Hypothalamus (tissue), 51 donors: ENCODE measurements at places on chromosomes 5 and 9.

DNA sequence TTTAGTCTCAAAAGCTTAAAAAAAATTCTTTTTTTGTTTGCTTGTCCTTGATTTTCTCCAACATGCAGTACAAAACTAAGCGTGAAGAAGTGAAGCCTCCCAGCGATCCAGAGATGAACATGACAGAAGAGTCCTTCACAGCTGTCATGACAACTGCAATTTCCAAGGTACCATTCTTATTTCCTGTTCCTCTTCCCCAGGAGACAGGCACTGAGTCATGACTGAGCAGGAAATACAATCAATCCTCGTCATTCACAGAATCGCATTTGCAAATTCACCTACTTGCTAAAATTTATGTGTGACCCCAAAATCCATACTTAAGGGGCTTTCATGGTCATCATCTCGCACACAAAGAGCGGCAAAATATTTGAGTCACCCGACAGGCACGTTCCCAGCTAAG lies 77.3 kb downstream of the SLC1A1 start:
- DNase-seq: no peak

- DNase-seq: no peak
Observed at GRCh38 chr5:60856066-60856465, 12.0 kb upstream of the ELOVL7 start.

DNA sequence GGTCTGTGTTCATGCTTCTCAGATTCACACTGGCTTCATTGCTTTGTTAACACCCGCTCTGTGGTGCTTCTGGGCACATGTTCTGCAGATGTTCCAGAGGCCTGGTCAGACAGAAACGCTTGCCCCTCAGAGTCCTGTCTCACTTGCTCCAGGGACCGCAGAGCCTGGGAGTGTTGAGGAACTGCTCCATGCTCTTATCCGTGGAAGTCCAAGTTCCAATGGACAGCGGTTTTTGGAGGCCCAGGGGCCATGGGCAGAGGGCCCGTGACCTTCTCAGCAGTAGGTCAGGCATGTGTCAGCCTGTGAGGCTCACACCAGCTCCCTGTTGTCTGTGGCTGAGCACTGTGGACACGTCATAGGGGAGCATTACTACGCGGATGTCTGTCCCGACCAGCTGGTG lies 364.7 kb upstream of the IRX1 start:
- DNase-seq: no peak

GRCh38 chr9:28801144-28801799 lies 1228.0 kb upstream of the C9orf72 start:
- no peak for DNase-seq

- no peak for DNase-seq
Observed at GRCh38 chr5:82719368-82719767, 357.8 kb downstream of the TMEM167A start.

GRCh38 chr9:83188277-83188676 lies 125.3 kb upstream of the RASEF start:
- DNase-seq: no peak

DNA sequence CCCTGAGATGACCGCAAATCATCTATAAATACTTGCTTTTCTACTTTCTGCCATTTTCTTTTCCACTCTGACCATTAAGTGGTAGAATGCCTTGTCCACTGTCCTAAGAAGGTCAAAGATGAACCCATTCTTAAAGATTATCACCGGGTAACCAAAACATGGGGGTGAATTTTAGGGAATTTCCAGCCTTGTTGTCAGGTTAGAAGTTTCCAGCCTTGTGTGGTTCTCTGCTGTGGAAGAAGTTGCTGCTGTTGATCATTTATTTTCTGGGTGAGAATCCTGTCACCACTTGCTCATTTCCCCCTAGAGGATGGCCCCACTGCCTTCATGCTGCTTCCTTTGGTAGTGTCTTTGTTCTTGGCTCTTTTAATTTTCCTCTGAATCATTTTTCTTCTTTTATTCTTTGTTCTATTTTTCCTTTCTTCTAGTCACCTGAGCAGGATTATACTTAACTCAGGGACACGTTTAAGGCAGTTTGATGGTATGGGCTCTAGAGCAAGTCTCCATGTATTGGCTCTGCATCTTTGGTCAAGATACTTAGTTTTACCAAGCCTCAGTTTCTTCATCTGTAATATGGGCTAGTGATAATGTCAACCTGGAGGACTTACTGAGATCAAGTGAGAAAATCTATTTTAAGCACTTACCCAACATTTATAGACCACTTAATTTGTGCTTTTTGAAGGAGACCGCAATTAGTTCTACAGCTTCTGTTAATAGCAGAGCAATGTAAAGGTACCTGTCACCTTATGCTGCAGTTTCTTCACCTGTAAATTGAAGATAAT lies 266.2 kb downstream of the ARHGAP26 start:
- no peak for DNase-seq

DNA sequence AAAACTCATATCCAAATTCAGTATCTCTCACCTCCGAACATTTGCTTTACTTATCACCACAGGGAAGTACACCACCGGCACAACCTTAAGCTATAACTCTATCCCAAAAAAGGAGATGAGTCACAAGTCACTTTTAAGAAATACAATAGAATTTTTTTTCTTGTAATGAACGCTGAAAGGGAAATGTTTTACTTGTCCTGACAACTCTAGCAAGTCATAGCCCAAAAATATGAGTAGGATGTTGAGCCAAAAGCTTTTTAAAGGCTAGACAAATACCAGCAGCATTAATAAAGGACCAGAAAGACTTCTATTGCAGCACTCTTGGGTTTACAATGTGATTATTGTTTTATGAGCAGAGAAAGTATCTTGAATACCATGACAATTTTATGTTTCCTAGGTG lies 147.3 kb upstream of the FST start:
- no peak for DNase-seq

DNA sequence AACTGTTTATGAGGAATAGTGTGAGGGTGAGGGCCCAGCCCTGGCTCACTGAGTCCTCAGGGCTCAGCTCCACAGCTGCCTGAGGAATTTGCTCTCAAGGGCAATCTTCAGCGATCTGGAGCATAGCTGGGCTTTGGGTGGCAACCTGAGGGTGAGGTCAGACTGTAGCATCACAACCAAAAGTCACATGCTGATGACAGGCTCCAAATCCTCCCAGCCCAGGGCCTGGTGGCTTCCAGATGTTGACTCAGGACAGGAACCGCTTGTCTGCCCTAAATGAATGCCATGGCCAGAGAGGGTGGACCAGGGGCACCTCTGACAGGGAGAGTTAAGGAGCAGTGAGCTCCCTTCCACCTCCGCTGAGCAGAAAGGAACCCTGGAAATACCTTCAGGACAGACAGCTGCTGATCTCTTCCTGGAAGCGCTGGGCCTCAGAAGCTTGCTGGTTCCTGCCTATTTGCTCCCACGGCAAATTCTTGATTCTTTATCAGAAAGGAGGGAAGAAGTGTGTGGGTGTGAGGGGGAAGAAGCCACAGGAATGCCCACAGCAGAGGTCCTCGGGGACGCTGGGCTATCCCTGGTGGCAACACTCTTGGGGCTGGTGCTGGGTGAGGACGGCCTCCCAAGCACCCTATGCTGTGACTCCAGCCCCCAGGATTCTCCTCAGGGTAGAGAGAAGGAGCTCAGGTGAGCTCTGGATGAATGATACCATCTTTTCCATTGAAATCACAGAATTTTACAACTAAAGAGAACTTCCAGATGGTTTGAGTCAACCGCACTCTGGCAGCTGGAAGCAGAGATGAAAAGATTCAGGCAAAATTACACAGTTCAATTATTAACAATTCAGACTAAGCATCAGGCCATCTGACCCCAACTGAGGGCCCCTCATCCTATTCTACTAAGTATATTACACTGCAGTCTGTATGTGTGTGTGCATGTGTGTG lies 13.8 kb upstream of the CTSL start:
- no peak for DNase-seq

DNA sequence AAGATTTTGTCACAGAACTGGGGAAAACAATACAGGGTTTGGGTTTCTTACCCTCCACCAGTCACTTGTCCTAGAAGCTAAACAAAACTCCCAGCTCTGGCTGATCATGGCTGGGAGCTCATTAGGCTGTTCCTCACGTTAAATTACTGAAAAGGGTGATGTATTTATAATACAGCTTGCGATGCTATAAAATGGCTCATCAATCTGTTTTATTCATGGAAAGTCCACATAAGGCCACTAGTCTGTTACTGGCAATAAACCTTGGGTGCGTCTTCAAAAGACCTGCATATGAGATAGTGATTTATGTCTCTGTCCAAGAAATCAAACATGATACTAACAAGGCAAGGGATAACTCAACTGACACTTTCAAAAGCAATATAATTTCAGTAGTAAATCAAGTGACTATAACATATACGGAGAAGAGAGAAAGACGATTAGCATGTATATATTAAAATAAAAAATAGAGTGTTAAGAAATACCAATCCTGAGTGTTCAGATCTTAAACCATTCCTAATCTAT lies 219.0 kb downstream of the BNC2 start:
- no peak for DNase-seq
